GM03348 (cell line): ENCODE measurements at places on chromosomes 5 and 9.

DNA sequence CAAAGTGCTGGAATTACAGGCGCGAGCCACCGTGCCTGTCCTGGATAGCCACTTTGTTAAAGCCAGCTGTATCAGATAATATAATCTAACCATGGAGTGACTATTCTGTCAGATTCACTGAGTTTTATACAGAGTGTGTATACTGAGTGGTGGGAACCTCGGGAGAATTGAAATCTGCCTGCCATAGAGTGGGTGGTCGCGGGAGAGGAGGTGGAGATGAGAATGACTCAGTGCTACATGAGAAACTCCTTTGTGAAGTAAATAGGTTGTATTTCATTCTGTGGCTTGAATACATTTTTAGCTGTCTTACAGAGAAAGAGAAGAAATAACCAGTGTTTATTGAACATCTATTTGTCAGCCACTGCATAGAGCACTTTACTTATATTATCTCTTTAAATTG, 26.4 kb downstream of the ATP6V0E1 start:
- DNase-seq, result no peak

- peak; percentile 72 for DNase-seq
Measured at GRCh38 chr9:122200960-122201595, 27.7 kb downstream of the LHX6 start.

GRCh38 chr9:86460216-86461002, 106.2 kb upstream of the TUT7 start:
- DNase-seq, result no peak

GRCh38 chr5:159184858-159185381, 24.4 kb downstream of the RNF145 start:
- peak; percentile 52 for DNase-seq

- no peak for DNase-seq
Measured at GRCh38 chr9:35754264-35754663, at the start of gene MSMP. Gene MSMP (minus strand): TSS chr9:35754276. CDS start chr9:35754129, 147 bp downstream.

DNA sequence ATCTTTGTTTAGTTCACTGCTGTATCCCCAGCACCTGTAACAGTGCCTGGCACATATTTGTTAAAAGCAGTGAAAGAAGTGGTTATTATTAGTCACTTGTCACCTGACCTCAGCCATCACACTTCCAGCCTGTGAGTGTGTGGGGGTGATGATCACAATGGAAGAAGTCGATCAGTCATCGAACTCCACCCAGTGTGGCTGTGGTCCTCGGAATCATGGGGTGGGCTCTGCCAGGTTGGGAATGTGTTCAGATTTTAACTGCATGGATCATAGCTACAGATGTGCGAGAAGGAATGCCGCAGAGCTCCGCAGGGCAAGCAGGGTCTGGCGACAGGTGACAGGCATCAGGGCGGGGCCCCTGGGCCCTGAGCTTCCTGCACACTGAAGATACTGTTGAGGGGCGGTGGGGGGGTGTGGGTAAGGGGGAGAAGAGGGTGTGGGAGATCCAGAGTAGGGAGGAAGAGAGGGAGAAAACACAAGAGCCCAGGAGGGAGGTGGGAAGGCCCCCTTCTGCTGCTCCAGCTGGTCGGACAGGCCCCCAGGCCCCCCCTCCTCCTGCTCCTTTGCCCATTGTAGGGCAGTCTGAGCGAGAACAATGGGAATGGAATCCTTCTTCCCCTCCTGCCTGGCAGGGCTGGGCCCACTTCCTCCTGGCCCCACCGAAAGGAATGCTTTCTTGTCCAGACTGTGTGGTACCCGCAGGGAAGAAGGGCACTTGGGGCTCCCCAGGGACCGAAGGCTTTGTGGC, 89.6 kb downstream of the SPRY4 start:
- no peak for DNase-seq

GRCh38 chr5:60023255-60023654, 129.7 kb upstream of the PDE4D start:
- no peak for DNase-seq

DNA sequence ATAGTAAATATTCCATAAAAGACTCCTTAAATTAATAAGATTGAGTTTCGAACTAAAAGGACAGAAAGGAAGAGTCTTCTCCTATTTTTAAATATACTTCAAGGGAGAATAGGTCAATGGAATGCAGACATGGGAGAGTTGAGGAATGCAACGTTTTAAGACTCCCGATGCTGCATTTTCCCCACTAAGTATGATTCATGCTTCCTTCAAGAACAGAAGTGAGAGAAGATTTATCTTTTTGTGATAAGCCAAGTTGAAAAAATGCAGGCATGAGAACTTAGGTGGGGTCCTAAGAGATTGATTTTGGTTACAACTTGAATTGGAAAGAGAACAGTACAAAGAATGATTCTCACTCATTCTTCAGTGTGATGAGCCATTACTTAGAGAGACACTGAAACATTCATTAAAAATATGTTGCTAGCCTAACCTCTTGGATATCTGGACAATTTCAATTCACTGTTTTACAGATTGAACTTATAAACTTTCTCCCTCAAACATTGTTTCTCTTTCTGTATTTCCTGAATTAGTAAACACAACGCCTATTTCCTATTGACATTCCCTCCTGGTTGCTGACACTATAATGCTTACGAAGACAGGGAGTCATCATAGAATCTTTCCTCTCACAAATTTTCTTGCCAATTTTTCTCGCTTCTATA, 1666.1 kb upstream of the WWC1 start:
- no peak for DNase-seq

DNA sequence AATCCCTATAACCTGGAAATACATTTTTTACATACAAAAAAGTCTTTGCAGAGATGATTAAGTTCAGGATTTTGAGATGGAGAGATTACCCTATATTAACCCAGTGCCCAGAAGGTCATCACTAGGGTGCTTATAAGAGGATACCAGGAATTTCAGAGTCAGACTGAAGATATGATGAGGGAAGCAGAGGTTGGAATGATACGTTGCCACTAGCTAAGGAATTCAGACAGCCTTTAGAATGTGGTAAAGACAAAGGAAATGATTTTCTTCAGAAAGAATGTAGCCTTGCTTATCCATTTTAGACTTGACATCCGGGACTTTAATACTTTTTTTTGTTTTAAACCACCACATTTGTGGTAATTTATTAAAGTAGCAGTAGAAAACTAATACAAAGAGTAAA, 2176.8 kb upstream of the C9orf72 start:
- peak; percentile 5 for DNase-seq

DNA sequence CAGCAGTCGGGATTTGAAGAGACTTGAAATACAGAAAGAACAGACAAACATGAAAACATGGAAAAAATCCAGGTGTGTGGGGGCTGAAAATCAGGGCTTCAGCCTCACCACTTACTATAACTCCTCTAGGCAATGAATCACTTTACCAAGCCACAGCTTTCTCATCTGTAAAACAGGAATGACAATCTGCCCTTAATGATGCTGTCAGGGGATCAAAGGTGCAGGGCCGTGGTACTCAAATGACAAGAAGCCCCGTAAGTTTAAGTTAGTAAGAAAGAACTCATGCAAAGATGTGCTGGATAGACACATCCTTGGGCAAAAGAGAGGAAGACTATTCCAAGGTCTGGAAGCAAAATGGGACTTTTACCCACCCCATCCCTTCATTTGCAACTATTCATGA, 34.7 kb downstream of the FBXW2 start:
- DNase-seq, result no peak

GRCh38 chr5:13664377-13664776, 280.1 kb downstream of the DNAH5 start:
- DNase-seq, result peak; percentile 62

DNA sequence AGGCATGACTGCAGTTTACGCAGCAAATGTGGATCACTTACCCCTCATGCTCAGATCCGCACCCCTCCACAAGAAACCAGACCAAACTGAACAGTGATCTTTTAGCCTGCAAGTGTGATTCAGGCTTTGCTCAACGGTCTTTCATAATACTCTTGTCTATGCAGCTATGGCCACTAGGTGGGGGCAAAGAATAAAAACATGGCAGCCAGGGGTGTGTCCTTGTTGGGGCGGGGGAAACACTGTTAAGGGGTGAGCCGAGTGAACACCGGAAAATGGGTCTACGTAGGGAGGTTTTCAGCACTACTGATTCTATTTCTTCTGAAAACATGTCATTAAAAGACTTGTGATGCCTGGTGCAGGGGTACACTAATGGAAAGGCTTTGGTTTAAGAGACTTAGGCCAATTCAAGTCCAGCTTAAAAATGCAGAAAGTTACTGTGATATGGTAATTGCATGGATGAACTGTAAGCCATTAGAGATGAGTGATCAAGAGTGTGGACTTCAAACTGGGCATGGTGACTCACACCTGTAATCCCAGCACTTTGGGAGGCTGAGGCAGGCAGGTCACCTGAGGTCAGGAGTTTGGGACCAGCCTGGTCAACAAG, 49.9 kb upstream of the GPR151 start:
- peak; percentile 65 for DNase-seq

DNA sequence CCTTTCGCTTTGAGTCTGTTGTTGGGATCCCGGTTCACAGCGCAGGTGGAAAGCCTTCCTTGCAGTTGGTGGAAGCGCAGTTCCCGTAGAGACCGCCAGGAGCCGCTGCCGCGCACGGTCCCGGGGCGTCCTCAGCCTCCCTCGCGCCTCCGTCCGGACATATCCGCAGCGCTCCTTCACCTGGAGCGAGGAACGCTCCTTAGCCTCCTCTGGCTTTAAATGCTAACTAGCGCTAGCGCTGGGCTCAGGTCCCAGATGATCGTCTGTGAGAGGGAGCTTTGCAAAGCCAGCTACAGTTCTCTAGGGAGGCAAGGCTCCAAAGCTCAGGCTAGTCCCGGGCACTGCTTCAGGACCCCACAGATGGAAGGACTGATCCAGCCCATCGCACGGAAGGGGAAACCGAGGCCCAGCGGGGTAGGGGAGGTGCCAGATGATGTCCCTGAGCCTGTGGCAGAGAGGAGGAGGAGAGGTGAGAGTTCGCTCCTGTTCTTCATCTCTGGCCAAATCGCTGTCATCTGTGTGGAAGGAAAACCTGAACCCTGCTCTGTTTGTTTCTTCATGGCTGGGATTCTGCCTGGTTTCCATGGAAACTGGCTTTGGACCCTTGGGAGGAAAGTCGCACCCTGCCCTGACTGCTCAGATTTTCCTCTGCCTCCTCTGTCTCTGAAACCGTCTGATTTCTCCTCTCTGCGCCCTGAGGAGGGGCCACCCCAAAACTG, 31.4 kb downstream of the COL15A1 start:
- DNase-seq, result peak; percentile 92

GRCh38 chr5:139851558-139851957, 56.0 kb downstream of the PSD2 start:
- no peak for DNase-seq

GRCh38 chr5:88879724-88880123, 3.3 kb downstream of the MEF2C start:
- DNase-seq, result no peak

DNA sequence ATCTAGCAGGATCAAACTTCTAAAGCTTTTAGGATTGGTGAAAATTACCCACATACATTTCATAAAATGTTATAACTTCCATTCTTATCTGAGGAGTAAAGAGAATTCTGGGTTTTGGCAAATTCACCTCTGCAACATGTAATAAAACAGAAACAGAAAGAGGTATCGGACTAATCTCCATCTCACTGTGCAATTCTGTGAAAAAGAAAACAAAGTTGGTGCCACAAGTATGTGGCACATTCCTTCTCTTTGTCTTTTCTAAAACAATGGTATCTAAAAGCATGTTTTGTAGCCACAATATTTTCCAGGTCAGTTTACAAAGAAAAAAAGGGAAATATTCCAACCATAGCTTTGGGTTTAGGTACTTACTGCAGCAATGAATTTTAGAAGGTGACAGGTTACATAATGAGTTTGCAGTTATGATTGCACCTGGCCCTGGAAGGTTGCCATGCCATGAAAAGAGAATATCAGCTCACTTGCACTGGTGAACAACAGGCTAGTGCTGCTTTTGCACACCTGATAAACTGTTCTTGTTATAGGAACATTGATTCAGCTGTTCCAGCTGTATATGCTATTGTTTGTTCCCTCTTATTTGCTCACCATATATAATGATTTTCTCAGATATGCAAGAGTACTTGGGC, 491.3 kb upstream of the MEF2C start:
- no peak for DNase-seq

DNA sequence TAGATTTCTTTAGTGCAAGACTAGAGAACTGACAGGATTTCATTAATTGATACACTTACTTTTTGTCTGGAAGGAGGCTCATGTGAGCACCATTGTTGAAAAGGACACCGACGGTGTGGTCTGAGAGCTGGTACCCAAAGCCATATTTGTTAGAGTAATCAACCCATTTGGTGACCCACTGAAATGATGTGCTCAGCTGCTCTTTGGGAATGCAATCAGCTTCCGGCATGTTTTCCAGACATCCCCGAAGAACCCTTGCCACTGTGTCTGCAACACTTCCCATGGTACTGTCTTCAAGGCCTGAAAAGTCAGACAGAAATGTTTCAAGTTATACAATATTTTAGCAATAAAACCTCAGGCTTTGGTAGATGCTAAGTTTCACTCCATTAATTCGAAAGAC, 4.4 kb downstream of the PLK2 start:
- no peak for DNase-seq

DNA sequence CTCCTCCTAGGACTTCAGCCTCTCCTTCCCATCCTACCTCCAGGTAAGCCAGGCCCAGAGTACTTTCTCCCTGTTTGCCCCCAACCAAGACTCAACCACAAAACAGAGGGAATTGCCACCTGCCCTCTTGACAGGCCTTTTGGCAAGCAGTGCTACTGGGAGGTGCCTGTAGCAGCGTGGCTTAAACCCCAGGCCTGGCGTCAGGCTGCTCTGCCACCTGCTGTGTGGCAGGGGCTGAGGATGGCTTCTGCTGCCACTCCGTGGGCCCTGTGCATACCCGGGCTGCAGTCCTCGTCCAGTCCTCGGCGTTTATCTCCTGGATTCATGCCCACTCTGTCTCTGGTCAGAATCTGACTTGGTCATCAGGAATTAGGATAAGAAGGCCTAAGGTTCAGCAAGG, 163.1 kb downstream of the PAX5 start:
- DNase-seq, result no peak

DNA sequence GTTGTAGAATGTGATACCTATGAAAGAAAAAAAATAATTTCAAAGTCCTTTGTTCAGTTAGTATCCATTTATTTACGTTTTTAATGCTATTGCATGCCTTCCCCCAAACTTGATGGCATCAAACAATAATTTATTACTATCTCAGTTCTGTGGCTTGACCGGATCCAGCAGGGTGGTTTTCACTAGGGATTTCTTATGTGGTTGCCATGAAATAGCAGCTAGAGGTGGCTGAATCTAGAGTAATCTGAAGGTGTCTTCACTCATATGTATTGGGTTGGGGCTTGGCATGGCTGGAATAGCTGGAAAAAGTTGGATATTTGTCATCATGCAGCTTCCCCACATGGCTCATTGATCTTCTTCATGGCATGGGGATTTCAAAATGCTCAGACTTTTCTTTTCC, 619.3 kb upstream of the ZNF608 start:
- no peak for DNase-seq

- DNase-seq, result no peak
Measured at GRCh38 chr9:7177383-7177782, 419.6 kb downstream of the KDM4C start.

DNA sequence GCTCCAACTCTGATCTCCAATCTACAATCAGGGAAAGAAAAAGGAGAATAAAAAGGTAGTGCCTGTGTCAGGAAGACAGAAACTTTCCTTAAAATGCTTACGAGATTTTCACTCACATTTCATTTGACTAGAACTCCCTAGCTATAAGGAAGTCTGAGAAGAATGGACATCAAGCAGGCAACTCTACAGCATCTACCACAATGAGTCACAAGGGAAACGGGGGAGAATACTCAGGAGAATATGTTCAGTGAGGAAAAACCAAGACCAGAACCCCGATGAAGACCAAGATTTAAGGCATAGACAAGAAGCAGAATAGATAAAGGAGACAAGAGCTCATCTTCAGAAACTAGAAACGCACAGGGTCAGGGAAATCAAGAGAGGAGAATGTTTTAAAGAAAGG, 9.0 kb upstream of the SETD9 start:
- DNase-seq, result peak; percentile 30
